ENCODE measurements at places on chromosomes 2 and 18.

- no peak for DNase-seq
Measured at GRCh38 chr2:32427672-32428610, 71.1 kb downstream of the BIRC6 start.

GRCh38 chr2:181058378-181059269, 78.2 kb downstream of the UBE2E3 start:
- DNase-seq, result peak; percentile 50

- no peak for DNase-seq
Measured at GRCh38 chr18:75678627-75679026, 251.1 kb upstream of the SMIM21 start.

DNA sequence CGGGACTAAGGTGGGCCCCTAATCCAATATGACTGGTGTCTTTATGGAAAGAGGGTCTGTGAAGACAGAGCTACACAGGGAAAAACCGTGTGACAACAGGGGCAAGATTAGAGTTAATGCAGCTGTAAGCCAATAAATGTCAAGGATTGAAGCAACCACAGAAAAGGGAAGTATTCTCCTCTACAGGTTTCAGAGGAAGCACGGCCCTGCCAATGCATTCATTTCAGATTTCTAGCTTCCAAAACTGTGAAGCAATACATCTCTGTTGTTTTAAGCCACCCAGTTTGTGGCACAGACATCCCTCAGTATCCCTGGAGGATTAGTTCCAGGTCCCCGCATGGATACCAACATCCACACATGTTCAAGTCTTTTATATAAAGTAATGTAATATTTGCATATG, 48.8 kb downstream of the SPP2 start:
- DNase-seq, result no peak

- DNase-seq, result no peak
Measured at GRCh38 chr18:26056291-26056690, 34.1 kb downstream of the SS18 start.

- no peak for DNase-seq
Measured at GRCh38 chr18:13499803-13500202, 226.6 kb downstream of the FAM210A start.
